ENCODE measurements at places on chromosomes 11 and 22.

- DNase-seq = no peak
These were observed 28.1 kb downstream of the SBF2 start for GRCh38 chr11:10265936-10266335.

GRCh38 chr11:101914341-101914737 is 471 bp upstream of the CEP126 start:
- DNase-seq = no peak

DNA sequence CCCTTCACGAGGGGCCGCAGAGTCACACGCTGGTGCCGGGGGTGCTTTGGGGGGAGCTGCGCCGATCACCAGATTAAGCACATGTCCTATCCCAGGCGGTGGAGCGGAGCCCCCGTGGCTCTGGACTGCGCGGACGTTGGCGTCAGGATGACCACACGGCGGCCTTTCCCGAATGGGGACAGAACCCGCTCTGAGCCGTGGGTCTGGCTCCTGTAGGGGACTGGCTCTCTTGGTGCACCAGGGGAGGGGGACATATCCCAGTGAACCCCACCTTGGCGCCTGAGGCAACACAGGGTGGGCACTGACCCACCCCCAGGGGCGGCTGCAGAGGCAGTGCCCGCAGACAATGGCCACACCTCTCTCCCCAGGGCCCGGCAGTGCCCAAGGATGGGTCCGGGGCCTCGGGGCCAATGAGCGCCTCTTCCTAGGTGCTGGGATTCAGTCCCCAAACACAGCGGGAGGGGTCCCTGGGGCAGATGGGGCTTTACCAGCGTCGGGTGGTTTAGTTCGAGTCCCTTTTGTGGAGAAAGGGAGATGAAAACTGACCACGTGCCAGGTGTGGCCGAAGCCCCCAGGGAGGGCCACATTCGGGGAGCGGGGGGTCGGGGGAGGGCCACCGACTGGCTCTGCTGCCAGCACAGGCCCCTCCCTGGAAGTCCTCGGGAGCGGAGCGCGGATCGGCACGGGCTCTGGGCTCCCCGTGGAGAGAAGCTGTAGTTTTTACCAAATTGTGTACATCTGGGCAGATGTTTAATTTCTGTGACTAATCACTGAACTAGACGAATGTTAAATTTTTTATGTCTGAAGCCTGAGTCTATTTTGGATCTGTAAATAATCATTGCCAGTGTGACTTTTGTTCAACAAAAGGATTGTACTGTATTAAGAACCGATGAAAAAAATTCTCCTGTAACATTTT is 58.9 kb downstream of the GRAMD4 start:
- no peak for DNase-seq

GRCh38 chr11:101497291-101497690 is 86.5 kb downstream of the TRPC6 start:
- DNase-seq = no peak

DNA sequence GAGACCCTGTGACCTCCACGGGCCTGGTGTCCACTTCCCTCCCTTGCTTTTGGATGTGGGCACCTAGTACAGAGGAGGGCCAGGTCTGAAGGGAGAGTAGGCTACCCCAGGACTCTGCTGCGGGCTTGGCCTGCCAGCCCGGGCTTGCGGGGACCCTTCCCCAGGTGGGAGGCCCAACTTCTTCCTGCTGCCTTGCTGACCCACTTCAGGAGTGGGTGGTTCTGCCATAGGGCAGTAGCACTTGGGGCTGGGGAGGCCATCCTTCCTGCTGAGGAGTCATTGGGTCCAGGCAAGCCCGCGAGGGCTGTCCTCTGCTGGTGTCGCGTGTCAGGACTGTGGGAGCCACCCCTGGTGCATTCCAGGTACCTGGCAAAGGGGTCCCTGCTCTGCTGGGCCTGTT is 1250.0 kb downstream of the BRD1 start:
- no peak for DNase-seq

DNA sequence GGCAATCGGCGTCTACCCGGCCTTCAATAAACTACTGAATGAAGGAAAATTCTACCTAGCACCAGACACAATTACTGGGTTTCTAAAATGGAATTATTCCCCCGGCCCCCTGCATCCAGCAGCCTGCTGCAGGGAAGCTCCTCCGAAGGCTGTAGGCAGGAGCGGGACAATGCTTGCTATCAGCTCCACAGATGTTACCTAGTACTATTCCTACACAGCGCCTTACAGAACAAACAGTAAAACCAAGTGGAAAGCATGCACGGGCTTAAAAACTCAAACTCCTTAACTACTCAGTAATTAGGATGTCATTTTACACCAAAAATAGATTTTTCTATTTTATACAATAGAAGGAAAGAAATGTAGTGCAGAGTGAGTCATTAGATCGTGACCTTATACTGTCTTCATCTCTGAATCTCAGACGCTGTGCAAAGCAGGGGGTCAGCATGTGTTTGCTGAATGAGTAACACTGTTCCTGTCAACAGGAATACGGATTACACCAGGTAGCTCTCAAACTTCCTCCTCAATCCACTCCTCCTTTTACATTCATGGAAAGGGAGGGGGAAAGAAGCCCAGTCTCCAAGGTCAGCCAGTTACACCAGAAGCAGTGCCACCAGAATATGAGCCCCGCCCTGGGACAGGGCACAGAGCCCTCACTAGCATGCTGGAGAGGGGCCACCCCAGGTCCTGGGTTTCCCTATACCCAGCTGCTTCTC is 74.9 kb downstream of the PACSIN2 start:
- no peak for DNase-seq

GRCh38 chr11:45592636-45593035 is 72.8 kb downstream of the CHST1 start:
- no peak for DNase-seq

- no peak for DNase-seq
These were observed 42.9 kb downstream of the QSER1 start for GRCh38 chr11:32935462-32936029.

DNA sequence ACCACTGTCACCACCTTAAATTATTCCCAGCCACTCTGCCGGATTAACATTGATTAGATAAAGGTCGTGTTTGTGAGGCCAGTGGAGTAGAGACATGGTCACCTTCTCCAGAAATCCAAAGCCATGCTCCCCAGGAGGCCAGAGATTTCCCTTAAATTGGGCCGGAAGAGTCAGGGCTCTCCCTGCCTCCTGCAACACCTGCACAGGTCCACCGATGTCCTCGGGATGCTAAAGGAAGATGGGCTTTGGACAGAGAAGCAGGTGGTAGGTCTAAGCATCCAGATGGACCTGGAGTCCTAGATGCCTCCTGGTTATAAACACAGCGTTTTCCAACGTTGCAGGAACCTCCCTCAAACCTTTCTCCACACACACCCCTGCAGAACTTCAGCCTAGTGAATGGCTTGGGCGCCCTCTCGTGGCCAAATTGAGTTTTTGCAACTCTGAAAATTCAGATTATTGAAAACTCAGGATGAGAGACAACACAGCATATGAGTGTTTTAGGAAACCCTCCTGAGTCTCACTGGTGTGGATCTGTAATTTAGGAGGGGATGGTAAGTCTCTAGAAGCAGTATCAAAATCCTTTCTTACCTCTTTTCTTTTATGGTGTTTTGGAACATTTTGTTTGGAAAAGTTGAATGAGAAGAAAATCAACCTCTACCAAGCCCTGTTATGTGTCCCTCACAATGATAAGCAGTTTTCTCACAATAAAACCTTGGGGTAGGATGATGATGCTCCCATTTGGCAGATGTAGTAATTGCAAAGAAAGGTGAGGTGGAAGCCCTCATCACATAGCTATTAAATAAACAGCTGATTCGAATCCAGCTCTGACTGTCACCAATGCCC is 109.6 kb downstream of the RRAS2 start:
- peak; percentile 68 for DNase-seq

DNA sequence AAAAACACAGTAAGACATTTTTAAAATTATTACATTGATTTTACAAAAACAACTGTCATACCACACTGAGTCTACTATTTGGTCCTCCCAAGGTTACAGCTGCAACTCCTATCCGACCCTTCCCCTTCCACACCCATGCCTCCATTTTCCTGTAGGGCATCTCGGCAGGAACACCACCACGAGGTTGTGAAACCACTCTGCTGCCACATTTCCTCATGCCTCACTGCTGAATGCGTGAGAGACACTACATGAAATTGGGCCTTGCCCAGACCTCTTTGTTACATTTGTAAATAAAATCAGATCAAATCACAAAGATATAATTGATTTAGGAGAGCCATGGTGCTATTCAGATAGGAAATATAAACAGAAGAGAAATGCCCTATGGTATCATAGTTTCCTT is 2.0 kb downstream of the ARHGAP32 start:
- DNase-seq = no peak

DNA sequence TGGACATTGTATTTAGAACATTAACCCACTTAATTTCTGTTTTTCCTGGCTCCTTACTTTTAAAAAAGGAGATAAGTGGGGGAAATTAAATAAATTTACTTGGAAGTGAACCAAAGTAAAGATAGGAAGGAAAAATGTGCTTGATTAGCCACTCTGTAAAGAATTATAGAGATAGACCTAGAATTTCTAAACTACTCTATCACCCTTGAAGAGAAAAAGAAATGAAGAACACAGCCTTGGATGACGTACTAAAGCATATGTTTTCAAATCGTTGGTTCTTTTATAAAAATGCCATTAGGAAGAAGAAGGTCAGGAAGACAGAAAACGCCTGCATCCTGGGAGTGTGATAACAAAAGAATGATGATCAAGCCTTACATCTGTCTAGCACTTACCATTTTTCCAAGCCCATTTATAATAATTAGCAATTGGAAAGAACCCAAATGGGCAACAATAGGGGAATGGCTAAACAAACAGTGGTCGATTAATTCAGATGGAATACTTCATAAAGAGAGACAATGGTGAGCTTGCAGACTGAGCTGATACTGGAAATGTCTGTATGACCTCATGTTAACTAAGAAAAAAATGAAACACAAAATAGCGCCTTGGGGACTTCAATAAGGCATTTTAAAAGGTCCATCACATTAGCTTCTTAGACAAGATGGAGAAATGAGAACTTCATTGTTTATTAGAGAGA is 81.0 kb upstream of the LRRC55 start:
- no peak for DNase-seq

GRCh38 chr11:10975287-10975721 is 117.5 kb upstream of the ZBED5 start:
- no peak for DNase-seq

DNA sequence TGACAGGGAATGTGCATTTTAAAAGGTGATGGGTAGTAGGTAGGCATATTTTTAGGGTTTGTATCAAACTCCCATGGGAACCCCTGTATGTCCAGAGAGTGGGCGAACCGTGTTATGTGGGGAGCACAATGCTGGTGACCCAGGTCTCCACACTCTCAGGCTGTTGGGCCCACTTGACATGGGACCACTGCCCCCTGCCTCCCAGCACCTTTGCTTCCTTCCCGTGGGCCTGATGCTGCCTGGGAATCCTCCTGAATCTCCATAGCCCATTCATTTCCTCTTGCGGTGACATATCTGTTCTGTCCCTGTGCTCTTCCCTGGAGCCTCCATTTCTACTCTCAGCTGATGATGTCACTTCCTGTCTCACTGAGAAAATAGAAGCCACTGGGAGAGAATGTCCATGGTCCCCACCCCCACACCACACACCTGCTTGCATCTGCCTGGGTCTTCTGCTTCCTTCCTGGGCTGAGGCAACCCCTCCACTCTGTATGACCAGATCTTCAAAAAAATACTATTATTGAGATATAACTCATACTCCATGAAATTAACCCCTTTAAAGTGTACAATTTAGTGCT is 55.8 kb upstream of the THY1 start:
- DNase-seq = no peak
